ENCODE measurements at places on chromosomes 7 and 10.

- DNase-seq: no peak
Observed at GRCh38 chr7:80380957-80381356, 130.9 kb downstream of the GNAT3 start.

GRCh38 chr7:35380739-35381224 is 126.9 kb upstream of the TBX20 start:
- no peak for DNase-seq

- DNase-seq: no peak
Observed at GRCh38 chr7:31858055-31858454, 171.0 kb downstream of the PPP1R17 start.

- DNase-seq: no peak
Observed at GRCh38 chr10:15625261-15625660, 94.5 kb downstream of the ITGA8 start.

DNA sequence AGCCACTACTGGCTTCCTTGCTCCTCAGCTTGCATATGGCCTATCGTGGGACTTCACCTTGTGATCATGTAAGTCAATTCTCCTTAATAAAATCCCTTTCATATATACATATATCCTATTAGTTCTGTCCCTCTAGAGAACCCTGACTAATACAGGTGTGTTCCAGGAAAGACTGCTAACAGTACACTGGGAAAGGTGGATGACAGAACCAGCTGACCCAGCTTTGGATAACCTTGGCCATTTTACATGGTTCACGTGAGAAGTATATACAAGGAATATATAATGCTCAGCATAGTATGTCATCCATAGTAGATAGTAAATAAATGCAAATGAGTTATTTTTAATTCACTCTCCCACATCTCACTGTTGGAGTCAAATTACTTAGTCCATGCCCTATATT is 1003.5 kb downstream of the SORCS3 start:
- no peak for DNase-seq

DNA sequence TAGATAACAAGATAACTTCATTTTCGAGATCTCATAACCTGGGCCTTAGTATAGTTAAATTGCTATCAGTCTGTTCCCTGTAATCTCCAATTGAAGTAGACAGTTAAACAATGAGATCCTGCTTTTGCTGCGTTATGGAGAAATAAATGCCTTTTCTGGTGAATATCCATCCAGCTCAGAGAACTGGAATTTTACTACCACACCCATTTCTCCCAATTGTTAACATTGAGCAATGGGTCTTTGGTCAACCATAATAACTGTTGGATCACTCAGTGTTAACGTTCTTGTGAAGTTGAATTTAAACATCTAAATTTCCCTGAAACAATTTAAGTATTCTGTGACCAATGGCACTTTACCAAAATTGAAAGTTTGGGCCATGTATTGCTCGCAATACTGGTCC is 3.0 kb downstream of the CALU start:
- no peak for DNase-seq

- no peak for DNase-seq
Observed at GRCh38 chr10:107371801-107372200, 207.3 kb upstream of the SORCS1 start.

GRCh38 chr7:99106821-99107241 is 37.1 kb downstream of the SMURF1 start:
- no peak for DNase-seq

DNA sequence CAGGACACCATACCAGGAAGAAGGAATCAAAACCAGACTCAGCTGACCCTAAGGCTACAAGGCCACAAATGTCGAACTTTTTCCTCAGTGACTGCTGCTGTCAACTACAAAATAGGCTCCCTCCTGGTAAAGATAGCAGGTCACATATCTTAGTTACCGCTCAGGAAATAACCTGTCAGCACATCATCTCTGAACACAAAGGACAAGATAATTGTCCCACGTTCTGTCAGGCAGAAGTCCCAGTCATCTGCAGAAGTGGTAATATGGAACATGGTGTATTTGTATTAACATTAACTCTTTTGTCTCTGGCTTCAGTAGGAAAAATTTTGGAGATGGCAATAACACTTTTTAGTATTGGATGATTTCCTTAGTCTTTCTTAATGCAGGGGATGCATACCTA is 630.2 kb upstream of the LRRTM3 start:
- no peak for DNase-seq

DNA sequence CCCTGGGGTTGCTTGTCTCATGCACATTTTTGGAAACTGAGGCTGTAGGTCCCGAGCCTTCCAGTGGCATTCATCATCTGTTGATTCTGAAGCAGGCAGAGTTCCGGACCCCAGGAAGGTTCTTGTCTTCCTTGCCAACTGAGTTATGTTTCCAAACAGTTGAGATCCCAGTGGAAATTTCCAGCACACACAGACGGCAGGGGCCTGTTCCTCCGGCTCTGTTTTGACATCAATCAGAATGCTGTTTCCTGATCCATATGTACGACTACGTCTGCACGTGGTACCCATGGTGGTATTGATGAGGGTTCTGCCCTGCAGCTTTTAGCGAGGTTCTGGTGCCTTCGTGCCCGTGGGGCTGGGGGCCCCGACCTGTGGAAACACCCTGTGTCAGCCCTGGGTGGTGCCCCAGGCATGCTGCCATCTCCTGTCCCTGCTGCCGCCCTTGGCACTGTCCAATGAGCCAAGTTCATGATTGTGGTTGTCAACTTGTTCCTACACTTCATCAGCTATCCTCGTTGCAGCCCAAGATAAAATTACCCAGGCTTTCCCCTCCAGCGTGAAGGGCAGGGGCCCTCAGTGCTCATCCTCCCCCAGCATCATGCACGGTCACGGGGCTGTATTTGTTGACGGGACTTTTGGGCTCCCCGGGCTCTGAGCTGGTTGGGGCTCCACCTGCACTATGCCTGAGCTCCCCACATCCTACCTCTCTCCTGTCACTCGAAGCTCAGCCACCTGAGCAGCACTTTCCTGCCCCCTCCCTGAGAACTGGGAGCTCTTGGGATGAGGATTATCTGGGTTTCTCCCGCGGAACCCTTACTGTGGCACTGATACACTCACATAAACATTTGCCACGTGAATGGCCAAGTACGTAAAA is 7.8 kb upstream of the DPYSL4 start:
- DNase-seq: no peak

DNA sequence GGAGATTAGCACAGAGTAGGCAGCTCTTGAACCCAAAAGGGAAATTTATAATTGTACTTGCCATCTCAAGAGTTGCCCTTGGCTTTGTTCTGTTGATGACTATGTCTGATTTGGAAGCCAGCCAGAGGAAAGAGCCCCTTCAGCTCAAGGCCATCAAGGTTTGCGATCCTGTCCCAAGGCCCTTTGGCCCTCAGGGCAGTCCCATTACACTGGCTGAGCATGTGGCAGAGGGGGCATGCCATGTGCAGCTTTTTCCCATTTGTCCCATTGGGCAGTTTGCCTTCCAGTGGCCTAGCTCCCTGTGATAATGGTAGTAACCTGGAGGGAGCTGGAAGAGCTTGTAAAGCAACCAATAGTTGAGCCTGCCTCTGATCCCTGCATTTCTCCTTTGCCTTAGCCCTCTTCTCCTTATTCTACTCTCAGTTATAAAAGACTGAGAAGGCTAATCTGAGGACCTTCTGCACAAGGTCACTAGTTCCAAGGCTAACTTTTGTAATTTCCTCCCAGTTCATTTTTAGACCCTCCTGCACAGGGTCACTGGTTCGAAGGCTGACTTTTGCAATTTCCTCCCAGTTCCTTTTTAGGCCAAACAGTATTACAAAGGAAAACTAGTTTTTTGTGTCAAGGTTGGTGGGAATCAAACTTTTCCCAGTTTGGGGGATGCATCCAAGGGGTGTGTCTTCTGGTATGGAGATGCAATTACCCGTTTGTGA is 31.0 kb upstream of the ARHGAP12 start:
- DNase-seq: no peak

DNA sequence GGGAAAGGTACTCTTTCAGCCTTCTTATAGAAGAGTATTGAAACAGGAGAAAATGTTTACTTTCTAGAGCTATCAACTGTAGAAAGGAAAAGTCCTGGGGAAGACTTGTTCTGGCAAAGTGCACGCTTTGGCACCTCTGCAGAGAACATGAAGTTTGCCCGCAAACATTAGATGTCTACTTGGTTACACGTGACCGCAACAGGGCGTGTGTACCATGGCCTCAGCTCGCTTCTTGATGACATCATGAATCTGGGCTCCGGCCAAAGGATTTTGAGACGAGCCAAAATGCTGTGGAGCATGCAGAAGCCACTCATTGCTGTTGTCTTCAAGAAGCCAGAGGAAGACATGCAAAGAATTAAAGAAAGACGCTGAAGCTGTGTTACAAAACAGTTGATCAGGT is 8.6 kb upstream of the TAS2R60 start:
- DNase-seq: no peak
